ENCODE measurements at places on chromosomes 1 and 21. TPM values are rescaled to one million over a fixed set of nuclear protein-coding genes. Genes with fewer than 3 reads are reported as not detected.
A peak's percentile ranks its signal among the peaks of the same experiment; 100 is the strongest.

DNA sequence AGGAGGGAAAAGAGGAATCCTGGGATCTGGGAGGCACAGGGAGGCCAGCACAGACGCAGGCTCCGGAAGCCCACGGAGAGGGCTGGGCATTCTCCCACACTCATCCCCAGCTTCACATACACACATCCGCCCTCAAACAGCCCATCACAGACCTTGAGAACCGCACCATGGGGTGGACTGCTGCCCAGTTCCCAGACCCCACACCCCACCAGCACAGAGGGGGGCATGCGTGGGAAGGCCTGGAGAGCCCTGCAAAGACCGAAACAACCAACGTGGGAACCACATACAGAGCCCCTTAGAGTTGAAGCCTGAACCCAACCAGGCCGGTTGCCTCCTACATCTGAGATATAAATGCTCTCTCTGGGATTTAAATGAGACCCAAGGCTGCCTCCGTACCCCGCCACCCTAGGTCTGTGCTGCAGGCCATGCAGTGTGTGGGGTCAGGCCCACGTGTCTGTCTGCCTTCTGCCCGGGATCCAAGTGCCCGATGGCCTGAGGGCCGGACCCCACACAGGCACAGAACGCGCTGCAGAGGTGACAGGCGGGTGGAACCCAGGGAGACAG is 126.2 kb upstream of the COL6A1 start:
- DNase-seq: peak; percentile 75

DNA sequence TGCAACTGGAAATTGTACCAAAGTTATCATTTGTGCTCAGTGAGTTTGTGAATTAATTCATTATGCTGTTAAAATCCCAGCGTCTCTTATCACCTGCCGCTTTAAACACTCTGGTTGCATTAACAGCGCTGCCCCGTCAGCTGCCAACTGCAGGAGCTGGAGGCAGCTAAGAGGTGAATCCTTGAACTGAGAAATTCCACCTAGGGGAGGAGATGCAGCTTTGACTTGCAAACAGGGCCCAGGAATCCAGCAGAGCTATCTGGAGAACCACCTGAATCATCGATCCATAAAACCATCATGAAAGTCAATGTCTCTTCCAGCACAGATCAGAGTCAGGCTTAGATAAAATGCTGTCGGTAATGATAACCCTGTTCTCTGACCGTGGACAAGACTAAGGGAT is 140.7 kb upstream of the PTBP2 start:
- DNase-seq: no peak

GRCh38 chr1:24451746-24452145 is 36.1 kb downstream of the NIPAL3 start:
- no peak for DNase-seq

GRCh38 chr1:17653728-17654351 is 101.3 kb upstream of the ACTL8 start:
- DNase-seq: no peak

DNA sequence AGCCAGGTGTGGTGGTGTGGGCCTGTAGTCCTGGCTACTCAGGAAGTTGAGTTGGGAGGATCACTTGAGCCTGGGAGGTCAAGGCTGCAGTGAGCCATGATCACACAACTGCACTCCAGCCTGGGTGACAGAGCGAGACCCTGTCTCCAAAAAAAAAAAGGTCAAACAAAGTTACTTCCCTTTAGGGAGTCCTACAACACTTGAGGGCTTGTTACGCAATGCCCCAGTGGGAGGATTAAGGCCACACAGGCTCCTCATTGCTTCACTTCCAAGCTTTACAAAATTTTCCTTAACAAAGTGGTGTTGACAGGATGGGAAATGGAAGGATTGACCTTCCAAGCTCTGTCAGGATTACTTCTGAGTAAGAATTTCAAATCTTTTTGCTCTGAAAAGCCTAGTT is 6.2 kb upstream of the EXTL1 start:
- DNase-seq: no peak

GRHL3 gene
- total RNA-seq: not detected
